ENCODE measurements at places on chromosomes 13 and 19.

DNA sequence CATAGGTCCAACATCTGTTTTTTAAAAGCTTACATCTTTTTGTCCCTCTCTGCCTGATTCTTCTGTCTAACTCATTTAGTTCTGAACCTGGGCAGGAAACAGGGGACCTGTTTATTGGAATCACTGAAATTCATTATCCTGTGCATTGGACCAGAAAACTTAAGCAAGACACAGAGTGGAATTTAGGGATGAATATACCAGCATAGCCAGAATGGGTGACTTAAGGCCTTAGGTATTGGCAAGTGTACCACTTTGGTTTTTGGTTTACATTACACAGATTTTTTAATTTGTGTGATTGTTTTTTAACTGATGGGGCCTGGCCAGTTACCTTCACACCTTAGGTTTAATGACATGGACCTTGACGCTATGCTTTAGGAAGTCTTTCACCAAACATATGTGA is 232.5 kb downstream of the GPC5 start:
- H3K4me3 ChIP-seq: no peak overlapping the region
- no peaks in the 10 kb centered on the region for H3K27me3 ChIP-seq
- H3K27ac ChIP-seq: no peak overlapping the region
- no peak for DNase-seq
- H3K36me3 ChIP-seq: no peaks in the 10 kb centered on the region

DNA sequence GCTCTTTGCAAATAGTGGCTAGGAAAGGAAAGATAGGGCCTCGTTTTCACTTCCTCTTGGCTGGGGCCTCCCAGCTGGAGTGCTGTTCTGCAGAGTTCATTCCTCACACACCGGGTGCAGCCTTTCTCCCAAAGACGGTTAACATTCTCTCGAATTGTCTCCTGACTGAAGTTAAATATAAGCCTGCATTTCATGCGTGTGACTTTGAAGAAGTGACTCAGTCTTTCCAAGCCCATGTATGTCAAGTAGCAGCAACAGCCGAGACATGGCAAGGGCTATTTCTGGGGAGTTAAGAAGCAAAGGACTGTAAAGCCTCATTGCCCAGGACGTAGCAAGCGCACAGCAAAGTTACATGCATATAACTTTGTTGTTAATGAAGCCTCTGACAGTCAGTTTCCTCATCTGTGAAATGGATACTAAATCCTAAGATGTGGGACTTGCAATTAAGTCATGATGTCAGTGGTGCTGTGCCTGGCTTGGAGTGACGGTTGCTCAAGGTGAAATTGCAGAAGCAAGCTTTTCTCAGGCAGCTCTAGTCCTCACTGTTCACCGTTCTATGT is 502.4 kb downstream of the MYO16 start:
- no peak overlapping the region for H3K4me3 ChIP-seq
- no peaks in the 10 kb centered on the region for H3K4me1 ChIP-seq
- H3K36me3 ChIP-seq: no peaks in the 10 kb centered on the region
- H3K27ac ChIP-seq: no peak overlapping the region
- peak; percentile 13 for DNase-seq

DNA sequence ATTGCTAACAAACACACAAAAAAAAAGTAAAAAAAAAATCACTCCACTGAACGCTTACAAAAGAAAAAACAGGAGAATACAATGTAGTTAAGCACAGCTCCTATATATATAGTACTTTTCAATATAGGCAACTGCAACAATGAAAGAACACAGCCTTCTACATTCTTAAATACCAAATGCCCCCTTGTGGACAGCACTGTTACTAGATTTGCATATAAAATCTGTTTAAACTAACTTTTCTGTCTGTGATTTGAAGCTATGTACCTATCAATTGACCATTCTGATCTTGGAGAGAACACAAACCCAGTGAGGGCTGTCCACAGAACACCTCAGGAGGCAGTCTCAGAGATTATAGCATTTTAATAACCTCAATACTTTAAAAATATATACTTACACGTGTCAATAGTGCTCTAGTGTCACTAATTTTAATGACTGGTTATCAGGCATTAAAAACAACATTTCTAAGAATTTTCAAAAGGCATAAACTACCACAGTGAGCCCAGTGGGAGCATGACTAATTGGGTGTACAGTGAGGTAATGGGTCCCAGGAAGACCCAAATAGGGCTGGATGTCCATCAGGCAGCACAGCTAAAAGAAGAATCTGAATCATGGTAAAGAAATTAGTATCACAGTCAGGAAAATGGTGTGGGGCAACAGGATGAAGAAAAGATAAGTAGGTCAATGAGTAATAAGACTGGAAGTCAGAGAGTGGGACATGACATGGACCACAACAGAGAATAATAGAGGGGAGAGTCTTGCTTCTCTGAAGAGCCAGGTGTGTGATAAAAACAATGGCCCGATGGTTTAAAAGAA is 22.2 kb downstream of the CCDC169 start:
- no peak for DNase-seq
- H3K36me3 ChIP-seq: 0 out of 2 replicates have a peak, but pooled peaks cover 2% of the 10 kb centered on the region
- no peaks in the 10 kb centered on the region for H3K27me3 ChIP-seq

DNA sequence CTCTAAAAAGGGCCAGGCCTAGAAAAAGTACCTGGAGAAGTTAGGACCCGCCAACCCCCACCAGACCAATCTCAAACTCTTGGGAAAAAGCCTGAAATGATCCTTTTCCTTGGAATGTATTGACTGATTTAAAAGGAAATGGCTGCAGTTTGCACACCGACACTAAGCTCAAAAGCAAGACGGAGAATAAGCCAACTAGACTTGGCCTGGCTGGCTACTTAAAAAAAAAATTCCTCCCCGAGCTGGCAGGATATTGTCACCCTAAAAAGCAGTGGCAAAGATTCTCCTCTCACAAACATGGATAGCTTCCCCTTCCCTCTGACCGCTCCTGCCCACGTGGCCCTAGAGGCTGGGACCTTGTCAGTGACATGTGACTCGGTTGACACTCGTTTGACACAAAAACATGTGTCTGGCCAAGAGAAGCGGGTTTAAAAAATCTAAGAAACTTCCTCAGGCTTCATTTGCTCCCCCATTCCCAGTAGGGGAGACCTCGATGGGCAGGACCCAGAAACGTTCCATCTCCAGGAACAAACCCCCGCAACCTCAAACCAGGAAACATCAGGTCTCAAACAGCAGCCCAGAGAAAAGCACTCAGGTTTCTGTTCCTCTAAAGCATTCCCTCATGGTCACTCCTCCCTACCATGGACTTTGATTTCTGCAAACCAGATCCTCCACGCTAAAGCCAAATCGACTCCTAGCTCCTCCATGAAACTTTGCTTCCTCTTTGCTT is 1.3 kb downstream of the RFX1 start:
- H3K27ac ChIP-seq: no peak overlapping the region
- H3K27me3 ChIP-seq: no peaks in the 10 kb centered on the region

- H3K27ac ChIP-seq: no peak overlapping the region
- no peak overlapping the region for H3K4me3 ChIP-seq
- no peak for DNase-seq
- no peaks in the 10 kb centered on the region for H3K27me3 ChIP-seq
- H3K36me3 ChIP-seq: no peaks in the 10 kb centered on the region
Observed at GRCh38 chr13:41710771-41711170, 250.1 kb downstream of the VWA8 start.

DNA sequence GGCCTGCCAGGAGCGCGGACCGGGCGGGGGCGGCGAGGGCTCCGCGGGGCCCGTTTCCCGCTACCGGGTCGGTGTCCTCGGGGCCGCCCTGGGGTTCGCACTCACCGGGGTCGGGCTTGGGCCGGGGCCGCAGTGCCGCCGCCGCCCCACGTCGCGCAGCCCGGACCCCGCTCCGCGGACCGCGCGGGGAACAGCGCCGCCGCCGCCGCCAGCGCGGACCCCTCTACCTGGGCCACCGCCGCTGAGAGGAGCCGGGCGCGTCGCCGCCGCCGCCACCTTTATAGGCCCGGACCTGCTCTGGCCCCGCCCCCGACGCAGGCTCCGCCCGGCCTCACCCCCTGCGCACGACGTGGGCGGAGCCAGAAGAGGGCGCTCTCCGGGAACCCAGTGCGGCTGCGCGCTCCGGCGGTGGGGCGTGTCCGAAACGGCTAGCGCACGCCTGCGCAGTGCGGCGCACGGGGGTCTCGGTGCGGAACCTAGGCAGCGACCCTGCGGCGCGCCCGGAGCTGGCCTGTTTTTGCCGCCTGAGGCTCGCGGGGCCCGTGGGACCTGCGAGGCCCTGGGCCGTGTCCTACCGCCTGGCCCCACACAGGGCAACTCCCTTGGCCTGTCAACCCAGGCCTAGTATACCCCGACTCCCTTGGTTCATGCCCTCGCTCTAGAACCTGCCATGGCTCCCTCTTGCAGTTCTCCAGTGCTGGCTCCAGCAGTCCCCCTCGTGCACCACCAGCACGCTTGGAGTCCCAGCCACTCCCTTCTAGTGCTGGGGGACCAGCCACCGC is at the start of gene MKNK2:
Gene MKNK2 (minus strand): TSS at position 254 of the 782 bp plus-strand sequence. CDS start 393 bp downstream, outside the sequence.
- peaks cover 8% of the 10 kb centered on the region for H3K4me1 ChIP-seq
- no peak for DNase-seq
- no peaks in the 10 kb centered on the region for H3K27me3 ChIP-seq
- peak within 1 kb of the TSS; percentile 89 for H3K4me3 ChIP-seq

GRCh38 chr19:19746286-19747213 is 13.6 kb upstream of the ZNF14 start:
- no peaks in the 10 kb centered on the region for H3K27me3 ChIP-seq
- H3K36me3 ChIP-seq: no peaks in the 10 kb centered on the region
- no peak overlapping the region for H3K4me3 ChIP-seq
- H3K4me1 ChIP-seq: no peaks in the 10 kb centered on the region

GRCh38 chr13:54004026-54004699 is 975.5 kb downstream of the OLFM4 start:
- no peak overlapping the region for H3K27ac ChIP-seq
- no peaks in the 10 kb centered on the region for H3K36me3 ChIP-seq
- H3K4me3 ChIP-seq: no peak overlapping the region
- no peaks in the 10 kb centered on the region for H3K4me1 ChIP-seq
- DNase-seq: no peak

GRCh38 chr19:17423429-17424208 is 3.8 kb downstream of the MVB12A start:
- no peaks in the 10 kb centered on the region for H3K27me3 ChIP-seq
- no peak overlapping the region for H3K27ac ChIP-seq
- no peak overlapping the region for H3K4me3 ChIP-seq
- no peak for DNase-seq
- 0 out of 2 replicates have a peak, but pooled peaks cover 2% of the 10 kb centered on the region for H3K4me1 ChIP-seq
- no peaks in the 10 kb centered on the region for H3K36me3 ChIP-seq

DNA sequence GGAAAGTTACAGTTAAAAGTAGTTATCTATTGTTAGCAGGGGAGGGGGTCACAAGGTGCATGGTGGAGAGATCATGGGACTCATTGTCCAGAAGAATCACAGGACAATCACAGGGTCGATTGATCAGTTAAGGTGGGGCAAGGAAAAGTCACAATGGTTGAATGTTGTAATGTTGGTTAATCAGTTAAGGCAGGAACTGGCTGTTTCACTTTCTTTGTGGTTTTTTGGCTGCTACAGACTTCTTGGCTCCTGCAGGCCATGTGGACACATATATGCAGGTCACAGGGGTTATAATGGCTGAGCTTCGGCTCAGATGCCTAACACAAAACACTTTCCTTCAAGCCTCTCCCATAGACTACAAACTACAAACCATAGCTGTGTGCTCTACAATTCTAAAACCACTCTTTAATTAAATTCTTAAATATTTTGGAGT is 6.9 kb upstream of the ZNF431 start:
- no peak for DNase-seq
- H3K4me1 ChIP-seq: no peaks in the 10 kb centered on the region
- no peak overlapping the region for H3K27ac ChIP-seq
- H3K4me3 ChIP-seq: no peak overlapping the region

GRCh38 chr19:46254776-46255175 is 25.2 kb downstream of the IGFL1 start:
- H3K27ac ChIP-seq: no peak overlapping the region
- H3K27me3 ChIP-seq: no peaks in the 10 kb centered on the region
- H3K36me3 ChIP-seq: no peaks in the 10 kb centered on the region

GRCh38 chr13:112870051-112870331 is 99.0 kb upstream of the MCF2L start:
- no peak overlapping the region for H3K4me3 ChIP-seq
- no peak for DNase-seq
- H3K27me3 ChIP-seq: no peaks in the 10 kb centered on the region
- no peaks in the 10 kb centered on the region for H3K4me1 ChIP-seq
- H3K36me3 ChIP-seq: 0 out of 2 replicates have a peak, but pooled peaks cover 4% of the 10 kb centered on the region
- H3K27ac ChIP-seq: no peak overlapping the region

- H3K36me3 ChIP-seq: no peaks in the 10 kb centered on the region
- DNase-seq: no peak
- H3K27ac ChIP-seq: no peak overlapping the region
- H3K4me1 ChIP-seq: no peaks in the 10 kb centered on the region
Observed at GRCh38 chr13:73109288-73109899, 50.6 kb downstream of the KLF5 start.

DNA sequence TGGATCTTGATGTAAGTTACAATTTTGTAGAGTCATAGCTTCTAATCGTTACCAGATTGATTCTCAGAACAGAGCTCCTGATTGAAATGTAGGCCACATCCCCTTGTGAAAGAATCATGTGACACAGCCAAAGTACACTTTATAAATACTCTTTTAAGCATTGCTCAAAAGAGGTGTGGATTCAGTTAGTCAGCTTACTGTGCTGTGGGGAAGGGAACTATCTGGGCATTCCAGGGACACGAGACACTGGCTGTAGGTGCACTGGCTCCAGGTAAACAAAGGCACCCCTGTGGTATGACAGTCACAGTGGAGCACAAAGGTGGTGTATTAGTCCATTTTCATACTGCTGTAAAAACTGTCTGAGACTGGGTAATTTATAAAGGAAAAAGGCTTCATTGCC is 222.8 kb downstream of the LIG4 start:
- no peaks in the 10 kb centered on the region for H3K36me3 ChIP-seq
- H3K4me1 ChIP-seq: no peaks in the 10 kb centered on the region
- H3K27me3 ChIP-seq: no peaks in the 10 kb centered on the region

GRCh38 chr13:100115693-100116254 is 26.9 kb downstream of the PCCA start:
- no peak for DNase-seq
- no peaks in the 10 kb centered on the region for H3K4me1 ChIP-seq
- H3K4me3 ChIP-seq: no peak overlapping the region
- H3K27me3 ChIP-seq: no peaks in the 10 kb centered on the region
- no peaks in the 10 kb centered on the region for H3K36me3 ChIP-seq

- H3K4me1 ChIP-seq: peaks cover 4% of the 10 kb centered on the region
- peak; percentile 57 for DNase-seq
- H3K27ac ChIP-seq: no peak overlapping the region
- H3K27me3 ChIP-seq: no peaks in the 10 kb centered on the region
- no peaks in the 10 kb centered on the region for H3K36me3 ChIP-seq
Observed at GRCh38 chr19:5048091-5048726, 79.3 kb downstream of the KDM4B start.

GRCh38 chr19:4429256-4429655 is 26.8 kb downstream of the CHAF1A start:
- no peaks in the 10 kb centered on the region for H3K27me3 ChIP-seq
- no peak for DNase-seq
- H3K4me1 ChIP-seq: no peaks in the 10 kb centered on the region
- no peak overlapping the region for H3K27ac ChIP-seq

DNA sequence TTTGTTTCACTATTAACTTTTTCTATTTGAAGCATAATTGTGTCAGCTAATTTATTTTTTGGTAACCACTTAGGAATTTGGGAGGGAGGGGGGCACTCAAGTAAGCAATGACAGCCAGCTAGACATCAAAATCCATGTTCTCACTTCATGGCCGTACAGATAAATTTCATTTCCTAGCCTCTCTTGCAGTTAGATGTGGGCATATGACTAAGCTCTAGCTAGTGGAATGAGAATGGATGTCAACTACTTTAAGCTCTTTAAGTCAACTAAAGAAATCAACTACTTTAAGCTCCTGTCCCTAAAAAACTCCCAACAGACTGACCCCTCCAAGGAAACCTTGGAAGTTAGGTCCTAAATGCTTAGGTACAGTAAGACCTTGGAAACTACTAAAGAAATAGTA is 92.0 kb downstream of the KCNRG start:
- H3K4me3 ChIP-seq: no peak overlapping the region
- DNase-seq: no peak
- H3K4me1 ChIP-seq: no peaks in the 10 kb centered on the region
- no peaks in the 10 kb centered on the region for H3K36me3 ChIP-seq
- H3K27ac ChIP-seq: no peak overlapping the region

Data from iPS DF 6.9 (cell line).